ENCODE measurements at places on chromosomes 7 and 10.
A peak's percentile ranks its signal among the peaks of the same experiment; 100 is the strongest.

GRCh38 chr7:31955641-31956040, 114.6 kb downstream of the PDE1C start:
- no peak for DNase-seq

DNA sequence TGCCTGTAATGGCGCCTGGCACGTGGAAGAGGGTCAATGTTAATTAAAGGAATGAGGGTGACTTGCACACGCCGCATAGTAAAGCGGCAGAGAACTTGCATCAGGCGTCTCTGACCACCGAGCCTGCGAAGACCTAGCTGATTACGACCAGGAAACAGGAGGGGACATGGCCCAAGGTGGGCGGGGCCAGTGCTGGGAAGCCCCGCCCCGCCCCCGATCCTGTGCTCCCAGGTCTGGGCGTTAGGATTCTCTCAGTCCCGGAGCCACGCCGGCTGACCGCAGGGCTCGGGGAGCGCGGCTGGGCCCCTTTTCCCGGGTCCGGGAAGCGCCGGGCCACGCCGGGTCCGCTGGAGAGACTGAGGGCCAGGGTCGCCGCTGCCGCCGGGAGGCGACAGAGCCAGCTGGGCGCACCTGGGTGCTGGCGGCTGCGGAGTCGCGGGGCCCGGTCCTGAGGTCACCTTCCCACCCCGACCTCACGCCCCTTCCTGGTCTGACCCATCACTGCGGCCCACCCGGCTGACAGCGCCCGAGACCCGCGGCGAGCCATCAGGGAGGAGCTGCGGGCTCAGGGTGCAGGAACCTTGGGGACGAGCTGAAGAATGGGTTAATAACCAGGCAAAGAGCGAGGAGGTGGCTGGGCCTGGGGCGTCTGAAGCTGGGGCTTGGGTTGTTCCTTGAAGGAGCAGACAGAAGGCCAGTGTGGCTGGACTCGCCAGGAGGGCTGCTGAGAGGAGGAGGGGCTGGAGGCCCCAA, 23.0 kb upstream of the GRID1 start:
- DNase-seq, result peak; percentile 65

DNA sequence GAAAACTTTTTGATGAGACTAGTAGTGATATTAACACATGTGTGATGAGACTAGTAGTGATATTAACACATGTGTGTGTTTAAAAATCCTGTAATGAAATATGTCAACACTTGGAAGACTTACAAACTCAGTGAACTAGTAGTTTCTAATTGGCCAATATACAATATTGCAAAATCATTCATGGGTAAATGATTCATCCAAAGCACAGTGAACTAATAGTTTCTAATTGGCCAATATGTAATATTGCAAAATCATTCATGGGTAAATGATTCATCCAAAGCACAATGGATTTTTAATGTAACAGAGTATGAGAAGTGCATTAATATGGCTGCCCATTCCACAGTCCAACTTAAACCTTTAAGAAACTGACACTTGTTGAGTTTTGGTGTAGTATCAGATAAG, 77.8 kb downstream of the ATAD1 start:
- DNase-seq, result no peak

DNA sequence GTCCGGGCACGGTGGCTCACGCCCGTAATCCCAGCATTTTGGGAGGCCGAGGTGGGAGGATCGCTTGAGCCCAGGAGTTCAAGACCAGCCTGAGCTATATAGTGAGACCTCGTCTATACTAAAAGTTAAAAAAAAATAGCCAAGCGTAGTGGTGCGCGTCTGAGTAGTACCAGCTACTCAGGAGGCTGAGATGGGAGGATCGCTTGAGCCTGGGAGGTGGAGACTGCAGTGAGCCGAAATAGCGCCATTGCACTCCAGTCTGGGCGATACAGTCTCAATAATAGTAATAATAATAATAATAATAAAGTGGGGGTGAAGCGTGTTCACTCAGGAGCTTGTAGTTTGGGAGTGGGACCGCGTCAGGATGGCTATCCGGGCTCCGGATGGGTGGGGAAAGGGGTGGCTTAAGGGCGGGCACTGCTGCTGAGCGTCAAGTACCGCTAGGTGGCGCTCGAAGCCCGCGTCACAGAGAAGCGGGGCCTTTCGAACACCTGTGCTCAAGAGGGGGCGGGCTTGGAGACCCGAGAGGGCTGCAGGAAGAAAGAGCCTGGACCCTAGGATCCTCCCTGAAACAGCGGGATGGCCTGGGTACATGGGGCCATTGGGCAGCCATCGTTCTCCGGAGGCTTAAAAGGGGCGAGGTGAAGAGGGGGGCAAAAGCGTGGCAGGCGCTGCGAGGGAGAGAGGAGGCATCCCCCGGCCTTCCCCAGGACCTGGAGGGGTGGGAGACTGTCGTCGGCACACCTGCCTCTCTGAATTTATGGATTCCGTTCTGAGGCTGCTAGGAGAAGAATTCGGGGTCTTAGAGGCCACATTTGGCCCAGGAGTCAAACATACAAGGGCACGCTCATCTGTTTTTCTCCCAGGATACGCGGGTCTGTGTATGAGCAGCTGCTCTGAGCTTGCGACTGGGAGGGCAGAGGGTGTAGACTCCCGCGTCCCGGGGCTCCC, 14.5 kb downstream of the LBX1 start:
- DNase-seq, result peak; percentile 71

- DNase-seq, result no peak
Measured at GRCh38 chr10:108244443-108245228, 1080.1 kb upstream of the SORCS1 start.

DNA sequence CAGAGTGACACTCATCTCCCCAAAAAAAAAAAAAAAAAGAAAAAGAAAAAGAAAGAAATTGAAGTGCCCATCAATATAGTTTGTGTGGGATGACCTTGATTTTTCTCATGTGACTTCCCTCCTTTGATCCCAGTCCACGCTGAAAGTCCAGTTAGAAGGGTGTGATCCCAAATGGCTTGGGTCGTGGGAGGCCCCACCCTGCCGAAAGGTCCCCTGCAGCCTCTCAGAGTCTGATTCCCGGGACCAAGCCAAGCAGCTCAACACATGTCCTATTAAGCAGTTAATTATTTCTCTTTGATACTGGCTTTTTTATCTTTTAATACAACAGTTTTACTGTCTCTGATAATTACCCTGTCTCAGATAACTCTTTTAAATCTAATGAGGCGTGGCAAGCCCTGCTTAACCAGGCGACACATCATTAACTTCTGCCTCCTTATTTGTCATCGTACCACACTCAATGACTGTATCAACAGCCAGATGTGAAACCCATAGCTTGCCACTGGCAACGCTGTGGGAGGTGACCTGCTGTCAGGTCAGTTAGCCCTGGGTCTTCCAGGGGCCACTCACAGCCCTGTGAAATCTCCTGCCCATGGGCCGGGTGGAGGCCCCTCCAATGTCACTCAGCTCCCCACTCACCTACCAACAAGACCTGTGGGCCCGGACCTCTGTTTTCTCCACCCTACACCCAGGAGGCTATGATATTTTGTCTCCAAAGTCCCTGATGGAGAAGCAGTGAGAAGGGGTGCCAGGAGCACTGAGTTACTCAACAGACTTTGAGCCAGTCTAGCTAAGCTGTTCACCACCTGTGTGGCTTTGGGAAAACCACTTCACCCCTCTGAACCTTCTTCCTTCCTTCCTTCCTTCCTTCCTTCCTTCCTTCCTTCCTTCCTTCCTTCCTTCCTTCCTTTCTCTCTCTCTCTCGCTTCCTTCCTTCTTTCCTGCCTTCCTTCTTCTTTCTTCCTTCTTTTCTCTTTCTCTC, 110.0 kb upstream of the SFMBT2 start:
- DNase-seq, result peak; percentile 41

- no peak for DNase-seq
Measured at GRCh38 chr10:102159051-102159597, 6.9 kb downstream of the NOLC1 start.

DNA sequence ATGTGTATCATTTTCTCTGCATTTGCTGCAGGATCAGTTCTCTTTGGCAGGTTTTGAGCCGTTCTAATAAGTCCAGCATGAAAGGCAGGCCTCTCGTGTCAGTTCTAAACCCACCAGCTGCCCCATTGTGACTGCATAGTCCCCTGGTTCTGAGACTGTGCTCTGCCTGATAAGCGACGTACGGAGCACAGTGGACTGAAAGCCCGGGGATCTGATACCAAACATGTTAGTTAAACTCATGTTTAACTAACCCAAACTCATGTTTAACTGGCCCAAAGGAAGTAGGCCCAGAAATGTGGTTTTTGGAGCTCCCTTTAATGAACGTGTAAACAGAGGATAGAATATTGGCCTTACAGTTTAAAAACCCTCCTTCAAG, 98.0 kb upstream of the PDCD4 start:
- no peak for DNase-seq

GRCh38 chr10:125543796-125544195, 139.2 kb downstream of the TEX36 start:
- DNase-seq, result no peak

- DNase-seq, result peak; percentile 43
Measured at GRCh38 chr10:52215745-52216361, 98.2 kb upstream of the DKK1 start.

DNA sequence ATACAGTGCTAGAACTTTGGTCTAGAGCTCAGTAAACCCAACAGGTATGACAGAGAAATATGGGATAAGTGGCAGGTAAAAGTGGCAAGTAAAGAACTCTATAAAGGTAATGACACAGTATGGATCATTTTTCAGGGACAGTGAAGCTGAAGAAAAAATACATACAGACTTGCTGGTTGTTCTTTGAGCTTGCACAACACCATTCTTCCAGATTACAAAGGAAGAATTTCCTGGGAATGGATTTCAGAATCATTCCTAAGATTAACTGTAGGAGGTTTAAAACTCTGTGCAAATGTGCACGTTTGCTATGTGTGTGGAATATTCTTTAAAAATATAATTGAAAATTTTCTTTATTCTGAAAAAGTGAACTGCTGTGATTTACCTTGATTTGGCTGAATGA, 36.0 kb downstream of the PHF14 start:
- DNase-seq, result no peak

DNA sequence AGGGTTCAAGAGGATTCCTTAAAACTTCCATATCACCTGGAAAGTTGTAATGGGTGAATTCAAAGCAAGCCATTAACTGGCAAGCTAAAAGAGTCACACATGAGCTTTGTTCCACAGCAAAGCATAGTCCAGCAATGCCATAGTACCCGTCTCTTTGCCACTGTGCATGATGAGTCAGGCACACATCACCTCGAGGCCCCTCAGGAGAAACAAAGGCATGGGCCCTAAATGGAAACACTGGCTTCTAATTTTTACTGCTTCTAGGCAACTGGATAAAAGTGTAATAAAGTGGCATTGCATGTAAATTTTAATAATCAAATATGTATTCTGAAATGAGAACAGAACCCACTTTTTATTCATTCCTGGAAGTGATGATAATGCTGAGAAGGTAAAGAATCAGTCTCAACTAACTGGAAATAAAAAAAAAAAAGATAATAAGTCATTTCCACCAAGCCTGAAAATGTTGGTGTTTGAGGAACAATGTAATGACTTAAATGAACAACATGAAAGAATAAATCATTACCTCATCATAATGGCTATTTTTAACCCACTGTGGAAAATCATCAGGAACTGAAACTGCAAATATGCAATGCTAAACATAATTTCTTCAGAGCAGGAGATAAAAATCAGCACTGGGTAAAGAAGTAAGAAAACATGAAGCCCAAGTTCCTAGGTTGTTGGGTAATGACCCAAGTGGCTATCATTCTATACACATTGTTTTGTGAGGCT, 104.9 kb downstream of the CDK6 start:
- DNase-seq, result no peak

- no peak for DNase-seq
Measured at GRCh38 chr7:98196706-98197605, 14.3 kb upstream of the BHLHA15 start.

DNA sequence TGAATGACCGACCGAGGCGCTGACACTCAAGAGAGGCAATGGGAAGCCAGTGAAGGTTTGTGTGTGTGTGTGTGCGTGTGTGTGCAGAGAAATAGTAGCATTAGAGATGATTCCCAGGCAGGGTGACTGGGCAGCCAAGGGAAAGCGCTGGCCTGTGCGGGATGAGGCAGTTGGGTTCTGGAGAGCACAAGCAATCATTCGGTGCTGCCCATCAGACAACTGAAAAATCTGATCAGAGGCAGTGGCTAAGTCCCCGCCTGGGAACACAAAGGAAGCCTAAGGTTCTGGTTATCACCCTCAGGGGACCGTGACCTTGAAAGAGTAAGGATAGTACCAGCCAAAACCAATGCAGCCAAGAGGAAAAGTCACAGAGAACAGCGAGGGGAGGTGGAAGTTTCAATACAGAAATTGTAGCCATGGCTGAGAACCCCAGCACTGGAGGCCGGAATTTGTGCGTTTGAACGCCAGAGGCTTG, 868 bp upstream of the PDCD4 start:
- DNase-seq, result no peak

DNA sequence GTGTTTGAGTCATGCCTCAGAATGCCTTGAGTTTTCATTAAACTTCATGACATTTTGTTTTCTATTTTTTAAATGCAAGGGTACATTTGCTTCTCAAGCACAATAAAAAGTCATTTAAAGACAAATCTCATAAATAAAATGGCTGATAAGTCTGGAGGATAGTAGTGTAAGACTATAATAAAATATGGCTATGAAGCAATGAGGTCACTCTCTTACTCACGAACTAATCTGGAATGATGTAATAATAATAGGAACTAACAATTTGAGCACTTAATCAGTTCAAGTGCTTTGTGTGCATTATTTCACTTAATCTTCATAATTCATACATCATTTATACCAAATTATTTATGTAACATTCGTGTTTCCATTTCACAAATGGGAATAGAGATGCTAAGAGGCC, 149.3 kb upstream of the CTTNBP2 start:
- no peak for DNase-seq

GRCh38 chr7:42926204-42926603, 5.8 kb downstream of the PSMA2 start:
- no peak for DNase-seq

DNA sequence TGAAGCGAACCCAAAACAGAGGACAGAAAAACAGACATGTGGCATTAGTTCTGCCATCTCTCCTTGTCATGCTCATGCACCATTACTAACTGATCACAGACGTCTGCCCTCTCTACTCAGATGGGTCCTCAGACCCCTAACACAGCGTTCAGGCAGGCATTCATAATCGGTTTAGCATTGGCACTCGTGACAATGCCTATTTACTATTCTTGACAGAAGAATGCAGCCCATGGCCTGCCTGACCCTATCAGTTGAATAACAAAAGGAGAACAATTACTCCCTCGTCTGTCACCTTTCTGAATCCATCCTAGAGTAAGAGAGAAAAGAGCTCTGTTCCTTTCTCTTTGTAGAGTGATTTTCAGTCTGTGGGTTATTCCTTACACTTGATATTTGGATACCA, 194.6 kb upstream of the PHYHIPL start:
- no peak for DNase-seq

DNA sequence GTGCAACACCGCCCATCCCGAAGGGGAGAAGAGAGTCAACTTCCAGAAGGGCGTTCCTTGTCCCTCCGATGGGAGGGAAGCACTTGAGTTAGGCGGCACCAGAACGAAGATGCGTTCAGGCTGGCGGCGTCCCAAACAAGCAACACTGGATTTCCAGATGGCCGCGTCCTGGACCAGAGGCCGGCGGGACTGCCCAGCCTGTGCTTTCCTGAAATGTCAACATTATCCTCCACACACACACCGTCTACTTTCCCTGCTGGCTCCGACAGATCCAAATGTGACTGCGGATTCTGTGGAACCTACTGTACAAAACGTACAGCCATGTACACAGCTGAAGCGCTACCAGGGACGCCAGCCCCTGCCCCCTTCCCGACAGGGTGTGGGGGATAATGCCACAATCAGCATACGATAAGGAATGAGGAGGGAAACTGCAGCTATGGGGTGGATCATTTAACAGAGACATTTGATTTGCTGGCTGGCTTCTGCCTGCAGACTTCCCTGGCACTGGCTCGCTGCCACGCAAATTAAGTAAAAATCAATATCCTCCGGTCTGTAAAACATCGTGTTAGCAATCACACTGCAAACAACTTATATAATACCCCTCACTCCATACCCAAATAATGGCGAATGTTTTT, 82.1 kb downstream of the ZRANB1 start:
- no peak for DNase-seq

All from right kidney (tissue), 9 donors.